ENCODE measurements at places on chromosomes 6 and 20.

GRCh38 chr6:28727559-28728211 lies 196.1 kb downstream of the TRIM27 start:
- no peak for DNase-seq

DNA sequence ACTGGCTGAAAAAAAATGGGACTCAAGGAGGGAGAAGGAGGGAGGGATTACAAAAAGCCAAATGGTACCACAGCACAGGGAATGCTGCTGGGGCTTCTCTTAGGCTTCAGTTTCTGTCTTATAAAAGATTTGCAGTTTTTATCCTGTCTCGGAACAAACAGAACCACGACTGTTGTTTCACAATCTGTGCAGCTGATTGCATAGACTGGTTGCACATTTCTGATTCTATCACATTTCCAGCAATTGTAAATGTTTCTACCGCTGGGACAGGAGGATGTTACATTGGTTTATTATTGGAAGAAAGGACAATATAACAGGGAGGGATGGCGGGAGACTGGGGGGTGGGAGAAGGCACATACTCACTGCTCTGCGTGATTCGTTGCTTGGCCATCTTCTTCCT lies 73.5 kb upstream of the ARID1B start:
- no peak for DNase-seq

- DNase-seq, result no peak
Observed at GRCh38 chr20:58546416-58546711, 31.2 kb upstream of the APCDD1L start.

- DNase-seq, result no peak
Observed at GRCh38 chr6:137095093-137095492, 50.3 kb upstream of the IL20RA start.

- no peak for DNase-seq
Observed at GRCh38 chr6:114713690-114714089, 370.9 kb upstream of the HS3ST5 start.

DNA sequence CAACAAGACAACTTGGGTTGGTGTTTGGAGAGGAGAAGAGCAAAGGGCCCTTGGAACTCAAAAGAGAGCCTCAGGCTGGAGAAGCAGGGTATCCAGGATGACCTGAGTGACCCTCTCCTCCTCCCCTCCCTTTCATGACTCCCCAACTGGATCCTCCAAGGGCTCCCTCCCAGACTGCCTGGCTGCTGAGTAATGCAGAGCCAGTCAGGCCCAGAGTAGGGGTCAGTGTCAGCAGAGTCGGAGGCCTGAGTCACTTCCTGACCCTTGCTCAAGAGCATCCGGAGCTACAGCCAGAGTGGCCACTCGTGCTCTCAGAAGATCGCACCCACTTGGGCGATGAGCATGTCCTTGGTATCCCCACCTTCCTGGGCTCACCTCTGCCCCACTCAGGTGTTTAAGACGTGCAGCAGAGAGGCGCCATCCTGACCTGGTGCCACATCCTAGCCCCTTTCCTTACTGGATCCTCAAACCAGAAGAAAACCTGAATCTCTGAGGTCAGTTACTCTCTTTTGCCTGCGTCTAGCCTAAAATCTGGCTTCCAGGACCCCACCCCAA lies 2.8 kb upstream of the MAPK13 start:
- DNase-seq, result no peak

All from NCI-H1930 (cell line).